SK-N-MC (cell line): ENCODE measurements at places on chromosomes 2 and 18.

GRCh38 chr2:147247749-147248148 lies 597.1 kb upstream of the ACVR2A start:
- no peak for DNase-seq

- DNase-seq: no peak
Measured at GRCh38 chr2:40202798-40203400, 249.0 kb downstream of the SLC8A1 start.

- no peak for DNase-seq
Measured at GRCh38 chr2:146850746-146851145, 994.1 kb upstream of the ACVR2A start.

GRCh38 chr18:55998801-55999385 lies 410.9 kb upstream of the TCF4 start:
- no peak for DNase-seq

- DNase-seq: no peak
Measured at GRCh38 chr2:53505826-53506225, 261.8 kb upstream of the CHAC2 start.

GRCh38 chr2:75655861-75656260 lies 9.3 kb downstream of the MRPL19 start:
- no peak for DNase-seq

DNA sequence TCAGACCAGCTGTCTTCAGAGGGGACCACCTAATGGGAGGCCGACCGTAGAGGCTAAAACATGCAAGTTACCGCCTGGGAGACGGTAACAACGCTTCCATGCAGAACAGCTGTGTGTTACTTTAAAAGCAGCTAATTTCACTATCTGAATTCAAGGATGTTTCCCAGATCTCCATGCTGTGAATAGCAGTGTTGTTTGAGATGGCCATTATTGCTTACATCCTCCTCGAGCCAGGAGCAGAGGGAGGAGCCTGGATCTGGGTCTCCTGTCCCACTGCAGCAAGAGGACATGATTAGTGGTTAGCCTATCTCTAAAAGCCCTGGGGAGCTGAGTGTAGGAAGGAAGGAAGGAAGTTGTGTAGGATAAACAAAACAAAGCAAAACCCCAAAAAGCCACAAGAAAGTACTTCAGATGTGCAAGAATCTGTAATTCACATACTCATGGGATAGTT lies 50.9 kb downstream of the ACTR2 start:
- DNase-seq: peak; percentile 86

GRCh38 chr2:44618251-44619023 lies 256.7 kb downstream of the CAMKMT start:
- DNase-seq: no peak

DNA sequence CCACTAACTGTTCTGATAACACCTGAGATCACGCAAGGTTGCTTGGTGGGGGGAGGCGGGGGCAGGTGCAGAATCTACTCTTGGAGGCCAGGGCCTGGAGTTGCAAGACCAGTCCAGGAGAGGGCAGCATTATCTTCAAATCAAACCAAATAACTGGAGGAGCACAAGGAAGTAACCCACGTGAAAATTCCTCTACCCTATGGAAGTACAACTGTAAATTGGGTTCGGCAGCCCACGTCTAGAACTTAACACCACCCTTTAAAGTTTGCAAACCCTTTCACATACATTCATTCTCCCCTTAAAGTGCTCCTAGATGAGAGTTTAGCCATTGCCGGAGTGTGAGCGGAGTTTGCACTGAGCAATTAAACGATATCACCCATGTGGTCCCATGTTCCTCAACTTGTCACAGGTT lies 19.6 kb upstream of the CXCR1 start:
- peak; percentile 56 for DNase-seq

DNA sequence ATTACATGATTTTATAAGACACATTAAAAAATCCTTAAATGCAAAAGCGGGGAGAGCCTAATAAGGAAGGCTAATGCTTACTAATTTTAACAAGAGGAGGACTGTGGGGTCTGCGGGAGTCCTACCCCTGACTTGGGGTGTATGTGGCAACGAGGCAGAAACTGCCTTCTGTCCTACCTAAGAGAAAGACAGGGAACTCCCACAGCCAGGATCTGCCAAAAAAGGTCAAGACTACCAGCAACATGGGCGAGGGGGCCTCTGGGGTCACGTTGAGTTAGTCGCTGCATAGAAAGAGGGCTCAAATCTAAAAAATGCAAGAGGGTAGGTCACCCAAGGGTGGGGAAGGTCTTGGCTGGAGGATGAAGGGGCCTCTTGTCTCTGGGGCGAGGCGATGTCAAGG lies 529 bp upstream of the AMER3 start:
- DNase-seq: no peak

GRCh38 chr2:217901835-217902378 lies 100.9 kb downstream of the TNS1 start:
- DNase-seq: no peak

- DNase-seq: no peak
Measured at GRCh38 chr2:16183345-16183744, 243.0 kb downstream of the MYCN start.

- no peak for DNase-seq
Measured at GRCh38 chr18:28382215-28382879, 205.4 kb upstream of the CDH2 start.

- no peak for DNase-seq
Measured at GRCh38 chr2:230330725-230331124, 3.7 kb downstream of the SP140L start.

GRCh38 chr2:105868060-105868459 lies 123.3 kb downstream of the NCK2 start:
- no peak for DNase-seq

DNA sequence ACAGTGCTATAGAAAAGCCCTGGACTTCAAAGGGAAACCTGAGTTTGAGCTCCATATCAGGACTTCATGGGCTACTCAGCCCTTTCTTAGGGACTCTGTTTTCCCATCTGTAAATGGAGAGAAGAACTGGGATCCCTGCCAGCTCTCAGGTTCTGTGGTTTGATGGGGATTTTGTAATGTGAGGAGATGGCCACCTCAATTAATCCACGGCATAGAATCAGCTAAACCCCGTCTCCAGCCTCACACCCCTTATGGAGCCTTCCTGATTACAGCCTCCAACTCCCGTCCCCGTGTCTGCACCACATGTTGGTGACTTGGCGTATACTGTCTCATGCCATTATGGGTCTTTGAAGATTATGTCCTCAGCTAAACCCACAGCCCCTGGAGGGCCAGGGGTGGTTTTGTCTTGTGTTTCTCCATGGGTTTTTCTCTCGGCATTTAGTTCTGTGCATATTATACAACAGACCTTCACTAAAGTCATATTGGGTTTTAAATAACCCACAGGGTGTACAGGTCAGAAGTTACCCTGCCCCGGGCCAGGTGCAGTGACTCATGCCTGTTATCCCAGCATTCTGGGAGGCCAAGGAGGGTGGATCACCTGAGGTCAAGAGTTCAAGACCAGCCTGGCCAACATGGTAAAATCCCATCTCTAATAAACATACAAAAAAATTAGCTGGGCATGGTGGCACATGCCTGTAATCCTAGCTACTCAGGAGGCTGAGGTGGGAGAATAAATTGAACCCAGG lies 63.8 kb upstream of the PPP1CB start:
- DNase-seq: no peak

- DNase-seq: no peak
Measured at GRCh38 chr2:150520033-150520432, 32.6 kb upstream of the RND3 start.

- peak; percentile 61 for DNase-seq
Measured at GRCh38 chr18:46416706-46417638, 240.0 kb downstream of the LOXHD1 start.

DNA sequence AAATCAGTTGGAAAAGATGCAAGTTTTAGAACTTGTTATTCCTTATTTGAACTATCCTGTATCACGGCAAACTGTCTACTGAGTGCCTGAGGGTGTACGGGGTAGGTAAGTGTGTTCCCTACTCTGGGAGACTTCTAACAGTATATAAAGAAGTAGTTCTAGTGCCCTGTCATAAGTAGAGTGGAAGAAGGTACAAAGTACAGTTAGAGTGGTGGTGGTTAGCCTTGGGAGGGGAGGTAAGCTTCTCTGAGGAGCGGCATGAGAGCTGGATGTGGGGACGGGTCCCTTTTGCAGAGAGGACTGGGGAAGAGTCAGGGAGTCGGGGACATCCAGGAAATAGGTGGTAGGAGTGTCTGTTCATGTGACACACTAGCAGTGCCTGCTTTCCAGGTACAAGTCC lies 48.5 kb downstream of the DGKD start:
- DNase-seq: no peak

GRCh38 chr2:200223205-200223784 lies 83.2 kb upstream of the SPATS2L start:
- DNase-seq: no peak

DNA sequence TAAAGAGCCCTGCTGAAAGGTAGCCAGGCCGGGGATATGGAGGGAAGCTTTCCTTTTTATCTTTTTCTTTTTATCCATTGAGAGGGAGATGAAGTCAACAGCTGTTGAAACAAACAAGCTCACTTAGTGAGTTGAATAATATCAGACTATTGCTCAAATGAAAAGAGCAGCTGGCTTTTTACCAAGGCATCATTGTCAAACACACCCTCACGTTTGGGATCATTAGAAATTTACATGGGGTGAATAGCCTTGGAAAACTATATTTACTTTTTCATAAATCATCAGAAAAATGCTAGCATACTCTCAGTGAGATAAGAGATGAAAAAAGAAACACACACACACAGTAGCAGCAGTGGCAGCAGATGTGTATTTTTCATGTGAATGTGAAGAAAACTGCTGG lies 71.5 kb upstream of the HNMT start:
- no peak for DNase-seq

DNA sequence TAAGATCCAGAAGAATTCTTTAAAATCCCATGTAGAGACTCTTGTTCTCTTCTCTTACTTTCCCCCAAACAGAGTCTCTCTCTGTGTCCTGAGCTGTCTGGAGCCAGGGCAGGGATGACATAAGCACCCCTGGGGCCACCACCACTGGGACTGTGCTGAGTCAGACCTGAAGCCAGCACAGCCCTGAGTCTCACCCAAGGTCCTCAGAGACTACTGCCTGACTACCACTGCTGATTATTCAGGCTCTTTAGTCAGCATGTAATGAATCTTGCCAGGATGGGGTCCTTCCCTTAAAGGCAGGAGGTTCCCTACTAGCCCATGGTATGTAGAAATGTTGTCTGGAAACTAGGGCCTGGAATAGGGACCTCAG lies 34.9 kb upstream of the DYNC1I2 start:
- DNase-seq: no peak

DNA sequence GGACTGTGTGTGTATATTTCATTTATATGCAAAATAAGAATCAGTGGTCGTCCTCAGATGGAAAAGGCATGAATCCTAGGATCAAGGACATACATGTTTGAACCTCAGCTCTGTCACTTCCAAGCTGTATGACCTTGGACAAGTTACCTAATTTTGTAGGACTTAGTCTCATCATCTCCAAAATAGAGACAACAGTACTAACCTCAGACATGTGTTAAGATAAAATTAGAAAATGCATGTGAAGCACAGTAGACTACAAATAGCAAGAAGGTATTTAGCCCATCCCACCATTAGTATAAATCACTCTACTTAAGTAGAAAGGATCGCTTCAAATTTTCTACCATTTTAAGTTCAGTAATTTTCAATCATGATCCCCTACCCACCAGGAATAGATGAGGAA lies 309.8 kb downstream of the ZEB2 start:
- no peak for DNase-seq

DNA sequence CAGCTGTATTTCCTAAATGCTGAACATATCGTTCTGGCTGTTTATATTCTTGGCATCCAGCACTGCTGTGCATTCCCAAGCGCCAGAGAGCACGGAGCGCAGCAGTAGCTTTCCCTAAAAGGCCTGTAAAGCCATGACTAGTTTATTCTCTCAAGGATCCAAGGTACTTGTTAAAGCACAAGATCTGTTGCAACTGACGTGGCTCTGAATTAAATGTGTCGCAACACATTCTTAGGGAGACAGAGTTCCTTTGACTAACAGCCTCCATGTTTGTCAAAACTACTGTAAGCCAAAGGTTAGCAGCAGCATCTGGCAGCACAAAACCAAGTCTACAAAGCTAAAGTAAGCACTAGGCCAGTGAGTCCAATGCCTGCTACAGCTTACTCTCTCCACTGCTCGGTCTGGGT lies 188.6 kb upstream of the FN1 start:
- no peak for DNase-seq

DNA sequence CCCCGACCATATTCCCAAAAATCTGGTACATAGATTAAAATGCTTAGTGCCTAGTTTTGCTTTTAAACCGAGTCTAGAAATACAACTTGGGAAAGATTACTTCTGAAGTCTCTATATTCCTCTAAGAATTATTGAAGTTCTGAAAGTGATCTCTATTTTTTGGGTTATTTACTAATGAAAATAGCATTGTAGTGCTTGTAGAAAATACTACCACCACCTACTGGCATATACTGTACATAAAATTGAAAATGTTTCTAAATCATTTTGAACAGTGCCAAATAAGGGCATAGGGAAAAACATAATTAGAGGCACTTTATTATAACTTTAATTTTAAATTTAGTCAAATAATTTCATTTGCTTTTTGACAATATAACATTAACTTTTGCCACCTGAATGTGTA lies 1399.6 kb upstream of the ZEB2 start:
- no peak for DNase-seq

DNA sequence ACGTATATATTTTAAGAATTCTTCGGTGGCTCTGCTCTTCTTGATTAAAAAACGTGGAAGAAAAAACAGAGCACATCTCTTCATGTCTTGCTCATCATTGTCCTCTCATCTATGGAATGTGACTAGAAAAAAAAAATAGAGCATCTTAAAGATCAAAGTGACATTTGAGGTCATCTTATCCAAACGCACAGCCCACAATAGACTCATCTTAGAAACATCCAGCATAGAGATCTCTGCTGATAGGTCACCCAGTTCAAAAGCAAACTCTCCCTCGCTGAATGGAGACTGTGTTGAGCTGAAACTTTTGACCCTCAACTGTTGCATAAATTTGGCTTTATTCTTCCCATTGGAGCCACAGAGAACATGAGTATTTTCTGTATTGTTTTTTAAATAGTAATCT lies 65.2 kb downstream of the CMPK2 start:
- no peak for DNase-seq

- no peak for DNase-seq
Measured at GRCh38 chr2:238097201-238097987, 2.7 kb upstream of the ESPNL start.

DNA sequence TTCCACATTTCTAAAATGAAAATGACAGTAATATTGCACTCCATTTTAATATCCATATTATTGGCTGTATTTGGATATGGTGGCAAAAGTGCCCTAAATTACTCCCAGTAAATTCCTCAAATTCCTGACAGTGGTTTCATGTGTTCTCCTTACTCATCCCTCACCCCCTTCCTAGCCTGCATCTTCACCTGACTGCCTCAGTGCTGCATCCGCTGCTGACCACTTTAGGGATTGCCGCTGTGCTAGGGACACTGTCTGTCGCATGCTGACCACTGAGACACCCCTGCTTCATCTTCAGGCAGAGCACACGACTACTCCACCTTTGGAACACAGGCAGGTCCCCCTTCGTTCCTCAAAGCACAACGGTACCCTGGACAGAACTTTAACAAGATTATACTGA lies 32.6 kb downstream of the DSEL start:
- no peak for DNase-seq

- DNase-seq: no peak
Measured at GRCh38 chr18:34695310-34695709, 14.8 kb upstream of the DTNA start.

- no peak for DNase-seq
Measured at GRCh38 chr2:207243601-207244000, 77.9 kb upstream of the KLF7 start.

- DNase-seq: no peak
Measured at GRCh38 chr2:237298151-237299118, 115.5 kb downstream of the COL6A3 start.

- DNase-seq: no peak
Measured at GRCh38 chr2:212274215-212274614, 264.4 kb downstream of the ERBB4 start.

GRCh38 chr2:219638948-219639755 lies 11.7 kb downstream of the SLC4A3 start:
- DNase-seq: no peak
